ENCODE measurements at places on chromosomes 1 and 21.

GRCh38 chr1:223242382-223242955 lies 99.4 kb upstream of the TLR5 start:
- DNase-seq, result no peak

DNA sequence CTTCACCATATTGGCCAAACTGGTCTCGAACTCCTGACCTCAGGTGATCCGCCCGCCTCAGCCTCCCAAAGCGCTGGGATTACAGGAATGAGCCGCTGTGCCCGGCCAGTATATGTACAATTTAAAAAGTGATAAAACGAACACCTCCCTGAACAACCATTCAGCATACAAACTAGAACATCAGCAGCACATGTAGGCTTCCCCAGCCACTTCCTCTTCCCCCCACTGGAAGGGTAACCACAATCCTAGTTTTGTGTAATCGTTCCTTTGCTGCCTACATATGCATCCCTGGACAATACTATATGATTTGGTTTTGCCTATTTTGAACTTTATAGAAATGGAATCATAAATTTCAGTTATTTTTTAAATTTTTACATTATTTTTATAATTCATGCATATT lies 60.4 kb downstream of the DESI2 start:
- DNase-seq, result no peak

DNA sequence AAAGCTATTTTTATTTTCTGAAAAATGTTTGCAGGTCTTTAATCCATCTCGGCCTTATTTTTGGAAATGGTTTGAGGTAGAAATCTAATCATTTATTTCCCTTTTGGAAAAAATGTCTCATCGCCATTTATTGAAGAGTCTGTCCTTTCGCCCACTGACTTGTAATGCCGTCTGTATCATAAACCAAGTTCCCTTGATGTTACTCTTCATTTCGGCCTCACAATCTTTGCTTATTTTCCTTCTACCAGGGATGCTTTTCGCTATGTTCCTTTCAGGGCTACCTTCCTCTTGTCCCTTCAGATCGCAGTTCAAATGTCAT lies 422 bp upstream of the RLF start:
- no peak for DNase-seq

DNA sequence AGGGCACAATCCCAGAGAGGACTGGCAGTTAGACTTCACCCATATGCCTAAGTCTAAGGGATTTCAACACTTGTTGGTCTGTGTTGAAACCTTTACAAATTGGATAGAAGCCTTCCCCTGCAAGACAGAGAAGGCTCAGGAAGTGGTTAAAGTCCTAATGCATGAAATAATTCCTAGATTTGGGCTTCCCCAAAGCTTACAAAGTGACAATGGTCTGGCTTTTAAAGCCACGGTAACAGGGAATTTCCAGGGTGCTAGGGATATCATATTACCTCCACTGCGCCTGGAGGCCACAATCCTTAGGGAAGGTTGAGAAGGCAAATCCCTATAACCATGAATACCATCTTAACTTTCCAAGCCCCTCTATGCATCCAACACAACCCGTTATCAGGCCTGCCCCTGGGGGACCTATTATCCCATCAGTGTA lies 3.3 kb upstream of the FMO4 start:
- no peak for DNase-seq

- DNase-seq, result no peak
These were observed 31.1 kb downstream of the KRTAP10-1 start for GRCh38 chr21:44508711-44509445.

- DNase-seq, result no peak
These were observed 38.4 kb downstream of the LEPR start for GRCh38 chr1:65458730-65459396.

DNA sequence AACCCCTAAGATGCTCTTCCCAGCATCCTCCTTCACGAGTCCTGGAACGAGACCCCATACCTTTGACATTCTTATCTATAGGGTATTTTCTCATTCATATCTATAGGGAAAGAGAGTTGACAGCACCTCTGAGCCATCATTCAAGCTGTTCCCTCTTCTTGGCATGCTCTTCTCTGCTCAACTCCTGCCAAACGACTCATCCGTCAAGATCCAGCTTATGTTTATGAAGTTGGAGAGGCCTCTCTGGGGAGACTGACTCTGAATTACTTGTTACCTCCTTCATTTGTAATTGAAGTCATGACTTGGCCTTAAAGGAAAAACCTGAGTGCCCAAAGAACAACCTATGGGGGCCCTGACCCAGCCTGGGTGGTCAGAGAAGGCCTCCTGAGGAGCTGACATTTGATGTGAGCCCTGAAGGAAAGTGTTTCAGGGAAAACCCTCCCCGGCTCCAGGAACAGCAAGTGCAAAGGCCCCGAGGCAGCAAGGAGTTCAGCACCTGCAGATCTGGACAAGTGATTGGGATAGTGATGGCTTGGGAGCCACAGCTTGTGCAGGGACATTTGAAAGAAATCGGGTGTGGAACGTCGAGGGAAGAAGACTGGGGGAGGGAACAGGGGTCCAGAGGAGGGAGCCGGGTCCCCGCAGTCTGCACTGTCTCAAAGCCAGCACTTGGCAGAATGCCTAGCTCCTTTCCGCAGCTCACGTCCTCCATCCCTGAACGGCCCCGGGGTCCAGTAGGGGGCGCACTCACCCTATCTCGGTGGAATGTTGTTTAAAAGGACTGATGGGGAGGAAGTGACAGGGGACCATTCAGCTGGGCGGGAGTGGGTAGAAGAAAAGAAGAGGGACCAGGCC lies 14.0 kb upstream of the CDA start:
- DNase-seq, result no peak

- DNase-seq, result no peak
These were observed 27.4 kb downstream of the AK4 start for GRCh38 chr1:65175171-65176055.

GRCh38 chr1:32470991-32471694 lies 6.3 kb downstream of the ZBTB8B start:
- DNase-seq, result no peak

- no peak for DNase-seq
These were observed 483.9 kb downstream of the DISC1 start for GRCh38 chr1:232110281-232111090.

DNA sequence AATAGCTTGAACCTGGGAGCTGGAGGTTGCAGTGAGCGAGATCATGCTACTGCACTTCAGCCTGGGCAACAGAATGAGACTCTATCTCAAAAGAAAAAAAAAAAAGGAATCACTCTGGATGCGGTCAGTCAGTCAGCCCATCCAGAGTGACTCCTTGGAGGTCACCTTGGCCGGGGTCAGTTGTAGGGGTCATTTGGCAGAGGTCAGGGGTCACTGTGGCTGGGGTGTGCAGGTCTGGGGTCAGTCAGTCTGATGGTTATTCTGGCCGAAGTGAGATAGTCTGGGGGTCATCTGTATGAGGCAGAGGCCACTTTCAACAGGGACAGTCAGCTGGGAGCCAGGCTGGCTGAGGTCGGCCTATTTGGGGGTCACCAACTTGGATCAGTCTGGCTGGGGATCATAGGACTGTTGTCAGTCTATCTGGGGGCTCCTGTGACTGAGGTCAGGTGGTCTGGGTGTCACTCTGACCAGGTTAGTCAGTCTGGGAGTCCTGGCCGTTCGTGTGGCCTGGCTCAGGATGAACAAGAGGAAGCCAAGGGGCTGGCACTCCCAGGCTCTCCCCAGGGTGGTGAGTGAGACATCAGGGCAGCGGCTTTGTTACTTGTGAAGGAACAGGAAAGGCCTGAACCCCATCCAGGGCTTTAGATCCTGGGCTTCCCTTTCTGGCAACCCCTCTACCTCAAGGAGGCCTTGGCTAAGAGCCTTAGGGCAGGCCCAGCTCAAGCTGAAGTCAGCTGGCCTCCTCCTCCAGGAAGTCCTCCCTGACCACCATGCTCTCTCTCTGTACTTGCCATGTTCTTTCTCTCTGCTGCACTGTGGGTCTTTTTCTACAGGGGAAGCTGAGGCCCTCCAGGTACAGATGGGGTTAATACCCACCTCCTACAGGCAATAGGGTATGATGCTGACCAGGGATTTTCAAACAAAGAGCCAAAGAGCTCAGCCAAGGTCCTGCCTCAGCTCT lies 15.1 kb downstream of the PTPRU start:
- DNase-seq, result no peak

DNA sequence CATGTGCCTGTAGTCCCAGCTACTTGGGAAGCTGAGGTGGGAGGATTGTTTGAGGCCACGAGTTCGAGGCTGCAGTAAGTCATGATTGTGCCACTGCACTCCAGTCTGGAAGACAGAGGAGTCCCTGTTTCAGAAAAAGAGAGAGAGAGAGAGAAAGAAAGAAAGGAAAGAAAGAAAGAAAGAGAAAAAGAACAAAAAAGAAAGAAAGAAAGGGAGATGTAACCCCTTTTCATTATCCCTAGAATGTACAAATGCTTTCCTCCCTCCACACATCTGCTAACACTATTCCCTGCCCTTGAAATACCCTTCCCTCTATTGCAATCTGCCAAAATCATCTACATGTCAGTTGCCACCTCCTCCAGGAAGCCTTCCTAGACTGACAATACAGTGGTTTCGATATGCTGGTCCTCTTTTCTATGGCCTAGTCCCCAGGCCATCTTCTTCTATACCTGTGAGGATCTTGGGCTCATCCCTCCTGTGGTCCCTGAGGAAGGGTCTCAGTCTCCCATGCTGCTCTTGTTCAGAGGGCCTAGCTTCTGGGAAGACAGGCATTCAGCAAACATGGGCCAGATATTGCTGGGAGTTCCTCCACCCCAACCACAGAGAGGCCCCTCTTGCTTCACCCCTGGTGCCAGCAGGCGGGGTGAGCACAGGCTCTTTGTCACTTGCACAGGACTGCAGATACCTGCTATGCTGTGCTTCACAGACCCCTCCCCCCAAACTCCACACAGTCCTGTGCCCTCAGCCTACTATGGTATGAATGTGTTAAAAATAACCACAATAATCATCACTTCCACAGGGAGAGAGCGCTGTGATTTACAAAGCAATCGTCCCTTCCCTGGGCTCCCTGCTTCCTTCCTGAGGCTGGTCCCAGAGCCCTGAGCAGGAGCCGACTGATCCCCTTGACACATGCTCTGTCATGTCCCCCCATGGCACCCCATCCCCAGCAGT lies 14.1 kb downstream of the ADGRB2 start:
- DNase-seq, result no peak

DNA sequence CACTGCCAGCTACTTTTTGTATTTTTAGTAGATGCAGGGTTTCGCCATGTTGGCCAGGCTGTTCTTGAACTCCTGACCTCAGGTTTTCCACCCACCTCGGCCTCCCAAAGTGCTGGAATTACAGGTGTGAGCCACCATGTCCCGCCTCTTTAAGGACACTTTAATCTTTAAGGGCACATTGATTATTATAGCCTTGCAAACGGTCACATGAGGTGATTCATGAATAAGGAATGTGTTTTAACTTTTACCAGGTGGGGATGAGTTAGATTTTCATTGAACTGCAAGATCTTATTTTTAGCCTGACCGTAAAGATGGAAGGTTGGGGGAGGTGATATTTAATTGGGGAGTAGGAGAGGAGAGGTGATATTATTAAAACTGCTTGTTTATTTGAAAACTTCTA lies 61.9 kb downstream of the TBCE start:
- no peak for DNase-seq
